NCI-H510A (cell line): ENCODE measurements at places on chromosomes 2 and 18.

DNA sequence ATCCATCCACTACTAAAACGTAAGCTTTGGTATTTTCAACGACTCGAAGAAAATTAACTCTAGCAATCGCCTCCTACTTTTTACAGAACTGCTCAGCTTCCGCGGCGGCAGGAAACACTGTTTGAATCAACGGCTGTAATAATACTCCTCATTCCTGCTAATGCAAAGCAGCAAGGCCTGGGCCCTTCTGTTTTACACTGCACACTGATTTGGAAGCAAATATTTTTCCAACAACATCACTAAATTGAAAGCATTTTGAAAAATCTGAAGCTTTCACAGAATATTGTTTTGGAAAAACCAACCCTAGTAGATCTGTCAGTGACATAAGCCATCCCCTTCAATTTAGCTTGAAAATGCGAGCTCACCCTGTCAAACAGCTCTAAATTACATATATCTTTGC, 261.2 kb downstream of the TXNL1 start:
- no peak for DNase-seq

DNA sequence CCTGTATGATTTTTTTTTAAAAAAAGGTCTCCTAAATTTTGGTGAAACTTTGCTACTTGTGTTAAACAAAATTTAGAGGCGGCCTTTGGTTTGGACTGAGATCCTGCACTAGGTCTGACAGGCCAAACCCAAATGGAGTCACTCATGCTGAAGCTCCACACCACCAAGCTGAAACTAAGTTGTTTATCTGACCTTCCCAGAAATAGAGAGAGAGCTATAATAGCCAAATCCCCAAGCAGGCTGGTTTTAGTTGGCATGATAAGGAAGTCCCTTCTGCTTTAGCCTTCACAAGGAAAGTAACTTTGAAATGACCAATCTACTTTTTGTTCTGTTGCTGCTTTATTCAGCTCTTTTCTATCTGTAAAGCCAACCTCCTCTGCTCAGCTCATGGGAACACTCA, 17.1 kb upstream of the THUMPD2 start:
- DNase-seq = no peak

DNA sequence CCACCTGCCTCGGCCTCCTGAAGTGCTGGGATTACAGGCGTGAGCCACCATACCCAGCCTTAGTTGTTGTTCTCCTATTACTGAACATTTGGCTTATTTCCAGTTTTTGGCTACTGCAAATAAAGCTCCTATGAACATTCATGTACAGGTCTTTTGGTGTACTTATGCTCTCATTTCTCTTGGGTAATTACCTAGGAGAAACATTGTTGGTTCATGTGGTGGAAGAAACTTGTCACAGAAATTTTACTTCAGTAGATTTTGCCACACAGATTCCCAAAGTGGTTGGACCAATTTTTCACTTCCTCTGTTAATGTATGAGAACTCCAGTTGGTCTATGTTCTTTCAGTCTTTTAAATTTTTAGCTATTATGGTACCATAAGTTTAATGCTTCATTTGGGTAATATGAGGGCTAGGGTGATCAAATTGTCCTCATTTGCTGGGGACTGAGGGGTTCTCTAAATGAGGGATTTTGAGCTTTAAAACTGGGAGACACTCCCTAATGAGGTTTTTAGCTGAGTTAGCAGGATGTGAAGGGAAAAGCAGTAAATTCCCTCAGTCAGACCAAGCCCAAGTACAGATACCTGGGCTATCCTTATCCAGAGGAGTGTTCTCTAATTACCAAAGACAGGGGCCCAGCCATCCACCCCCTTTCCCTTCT, 33.9 kb downstream of the MTA3 start:
- DNase-seq = no peak

- DNase-seq = no peak
Measured at GRCh38 chr18:42064109-42064508, 109.1 kb downstream of the PIK3C3 start.

DNA sequence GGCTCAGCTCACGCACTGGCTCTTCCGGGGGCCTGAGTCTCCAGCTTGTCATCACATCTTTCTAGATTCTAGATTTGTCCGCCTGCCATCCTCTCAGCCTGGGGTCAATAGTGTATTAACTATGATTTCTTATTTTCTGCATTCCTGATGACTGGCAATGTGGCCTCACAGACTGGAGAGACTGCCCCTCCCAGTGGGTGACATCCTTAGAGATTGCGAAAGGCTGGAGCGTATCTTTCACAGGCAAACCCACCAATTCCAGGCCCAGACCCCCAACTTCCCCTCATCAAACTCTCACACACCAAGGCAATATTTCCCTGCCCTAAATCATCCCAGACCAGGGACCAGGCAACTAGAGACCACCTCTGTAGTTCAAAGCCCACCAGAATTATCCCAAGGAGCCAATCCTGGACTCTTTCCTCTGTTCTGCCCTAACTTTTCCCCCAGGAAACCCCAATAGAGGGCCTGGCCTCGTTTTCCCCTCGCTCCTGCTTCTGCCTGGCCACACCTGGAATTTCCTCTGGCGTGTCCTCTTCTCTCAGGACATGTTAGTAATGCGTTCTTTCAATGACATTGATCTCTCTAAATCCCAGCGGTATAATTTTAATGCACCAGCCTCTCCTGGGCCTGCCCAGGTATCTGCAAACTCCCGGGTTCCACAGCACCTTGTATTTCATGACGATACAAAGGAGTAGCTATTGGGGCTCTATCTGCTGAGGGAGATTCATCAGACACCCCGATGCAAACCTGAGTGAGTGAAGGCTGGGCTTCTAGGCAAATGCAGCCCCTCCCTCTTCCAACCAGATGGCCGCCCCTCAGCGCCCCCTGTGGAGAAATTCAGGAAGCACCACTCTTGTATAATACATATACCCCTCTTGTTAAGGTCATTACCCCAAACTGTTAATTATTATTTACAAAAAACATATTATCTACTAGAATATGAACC, 2.4 kb upstream of the KCNF1 start:
- DNase-seq = no peak

- no peak for DNase-seq
Measured at GRCh38 chr2:19250906-19251305, 107.5 kb downstream of the OSR1 start.

GRCh38 chr2:16118611-16119590, 178.6 kb downstream of the MYCN start:
- no peak for DNase-seq

- no peak for DNase-seq
Measured at GRCh38 chr2:23419171-23420090, 34.5 kb downstream of the KLHL29 start.

GRCh38 chr2:118223992-118224894, 136.0 kb downstream of the INSIG2 start:
- DNase-seq = no peak

DNA sequence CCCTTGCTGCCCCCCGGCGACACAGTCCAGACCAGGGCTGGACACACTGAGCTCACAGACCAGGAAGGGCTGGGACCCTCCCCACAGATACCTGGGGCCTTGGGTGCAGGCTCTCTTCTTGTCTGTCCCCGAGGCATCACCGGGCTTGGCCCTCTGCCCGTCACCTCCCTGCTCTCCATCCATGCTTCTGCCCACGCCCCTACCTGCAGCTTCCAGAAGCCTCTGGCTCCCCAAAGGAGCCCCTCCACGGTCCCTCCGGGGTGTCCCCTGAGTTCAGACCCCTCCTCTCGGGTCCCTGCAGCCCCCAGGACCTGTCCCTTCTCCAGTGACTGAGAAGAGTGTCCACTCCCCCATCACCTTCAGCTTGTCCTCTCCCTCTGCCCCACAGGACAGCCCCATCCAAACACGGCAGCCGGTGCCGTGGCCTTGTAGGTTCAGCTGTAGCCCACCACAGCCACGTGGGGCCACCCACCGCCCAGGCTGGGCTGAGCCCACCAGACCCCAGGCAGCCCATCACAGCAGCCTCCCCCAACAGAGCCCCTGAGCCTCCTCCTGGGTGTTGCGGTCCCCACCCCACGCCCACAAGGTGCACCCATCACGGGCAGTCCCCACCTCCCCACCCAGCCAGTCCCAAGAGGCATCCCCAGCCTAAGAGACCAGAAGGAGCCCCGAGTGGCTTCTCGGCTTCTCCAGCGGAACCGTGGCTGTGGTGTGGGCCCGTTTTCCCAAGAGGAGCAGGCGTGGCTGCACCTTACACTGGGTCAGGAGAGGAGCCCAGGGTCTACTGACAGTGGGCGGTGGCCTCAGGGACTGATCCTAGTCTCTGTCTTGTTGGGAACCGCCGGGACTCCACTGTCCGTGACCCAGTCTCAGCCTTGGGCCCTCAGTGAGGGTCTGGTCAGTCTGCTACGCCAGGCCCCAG, 53.1 kb downstream of the RAMP1 start:
- DNase-seq = no peak

- no peak for DNase-seq
Measured at GRCh38 chr2:208025814-208026184, 472 bp upstream of the PLEKHM3 start.

DNA sequence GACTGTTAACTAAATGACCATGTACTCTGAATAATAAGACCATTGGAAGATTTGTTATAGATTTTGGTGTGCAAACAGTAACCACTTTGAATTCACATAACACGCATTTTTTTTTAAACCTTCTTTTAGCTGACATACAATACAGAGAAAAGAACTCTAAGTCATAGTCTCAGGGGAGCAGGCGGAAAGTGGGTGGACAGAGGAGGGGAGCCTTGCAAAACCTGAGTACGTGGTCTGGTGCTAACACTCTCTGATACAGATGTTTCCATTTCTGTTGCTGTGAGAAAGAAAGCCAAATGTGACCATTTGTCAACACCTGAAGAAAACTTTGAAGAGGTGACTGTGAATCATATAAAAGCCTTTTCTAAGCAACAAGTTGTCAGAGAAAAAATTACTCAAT, 151.8 kb upstream of the GCFC2 start:
- no peak for DNase-seq

DNA sequence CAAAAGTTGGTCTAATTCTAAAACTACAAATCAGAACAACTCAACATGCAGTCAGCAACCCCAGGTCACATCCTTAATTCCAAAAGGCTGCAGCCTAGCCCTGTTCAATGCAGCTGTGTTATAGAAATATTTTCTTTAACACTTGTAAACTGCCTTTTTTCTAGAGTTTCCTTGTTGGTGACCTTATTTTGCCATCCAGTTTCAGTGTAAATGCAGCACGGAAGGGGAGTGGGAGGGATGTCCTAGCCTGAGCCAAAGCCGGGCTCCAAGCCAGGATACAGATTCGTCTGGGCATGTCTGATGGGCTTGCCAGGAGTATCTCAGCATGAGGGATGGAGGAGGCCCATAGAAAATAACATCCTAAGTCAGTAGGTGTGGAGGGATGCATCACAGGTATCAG, 17.7 kb upstream of the SP3 start:
- peak; percentile 37 for DNase-seq

DNA sequence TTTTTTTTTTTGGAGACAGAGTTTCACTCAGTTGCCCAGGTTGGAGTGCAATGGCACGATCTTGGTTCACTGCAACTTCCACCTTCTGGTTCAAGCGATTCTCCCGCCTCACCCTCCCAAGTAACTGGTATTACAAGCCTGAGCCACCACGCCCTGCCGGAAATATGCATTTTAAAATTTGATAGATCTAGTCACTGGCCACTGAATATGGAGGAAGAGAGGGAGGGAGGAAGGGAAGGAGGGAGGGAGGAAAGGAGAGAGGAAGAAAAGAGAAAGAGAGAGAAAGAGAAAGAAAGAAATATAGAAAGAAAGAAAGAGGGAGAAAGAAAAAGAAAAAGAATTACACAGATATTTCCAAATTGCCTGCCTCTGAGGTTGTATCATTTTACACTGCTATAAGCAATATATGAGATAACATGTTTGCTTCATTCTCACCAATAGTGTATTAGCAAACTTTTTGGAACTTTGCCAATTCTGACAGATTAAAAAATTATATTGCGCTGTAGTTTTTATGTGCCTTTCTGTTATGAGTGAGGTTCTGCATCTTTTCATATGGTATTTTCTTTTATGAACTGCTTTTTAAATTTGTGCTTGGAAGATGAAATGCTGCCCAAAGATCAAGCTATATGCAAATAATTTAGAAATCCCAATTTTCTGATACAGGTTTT, 161.2 kb upstream of the MAP3K20 start:
- no peak for DNase-seq

GRCh38 chr18:9684881-9685614, 23.1 kb upstream of the RAB31 start:
- DNase-seq = no peak

DNA sequence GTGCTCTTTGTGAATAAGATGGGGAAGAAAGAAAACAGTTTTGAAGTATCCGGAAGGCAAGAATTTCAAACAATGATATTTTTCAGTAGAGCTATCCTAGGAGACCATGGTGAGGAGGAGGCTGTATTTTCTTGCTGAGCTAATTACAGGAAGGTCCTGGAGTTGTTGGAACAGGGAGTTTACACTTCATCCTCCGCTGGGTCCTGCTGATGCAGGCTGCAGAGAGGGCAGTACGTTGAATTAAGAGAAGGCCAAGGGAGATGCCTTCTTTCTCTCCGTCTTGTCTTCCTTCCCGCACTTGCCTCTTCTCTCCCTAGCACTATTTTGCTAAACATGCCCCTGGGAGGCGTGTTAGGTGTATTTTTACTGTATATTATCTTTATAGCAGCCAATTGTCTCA, 60.0 kb upstream of the EDAR start:
- DNase-seq = no peak

GRCh38 chr18:50276452-50276851, 4.9 kb downstream of the MBD1 start:
- DNase-seq = no peak

- peak; percentile 52 for DNase-seq
Measured at GRCh38 chr2:59734743-59735142, 818.7 kb downstream of the BCL11A start.

GRCh38 chr2:205245001-205245400, 437.3 kb upstream of the NRP2 start:
- no peak for DNase-seq

DNA sequence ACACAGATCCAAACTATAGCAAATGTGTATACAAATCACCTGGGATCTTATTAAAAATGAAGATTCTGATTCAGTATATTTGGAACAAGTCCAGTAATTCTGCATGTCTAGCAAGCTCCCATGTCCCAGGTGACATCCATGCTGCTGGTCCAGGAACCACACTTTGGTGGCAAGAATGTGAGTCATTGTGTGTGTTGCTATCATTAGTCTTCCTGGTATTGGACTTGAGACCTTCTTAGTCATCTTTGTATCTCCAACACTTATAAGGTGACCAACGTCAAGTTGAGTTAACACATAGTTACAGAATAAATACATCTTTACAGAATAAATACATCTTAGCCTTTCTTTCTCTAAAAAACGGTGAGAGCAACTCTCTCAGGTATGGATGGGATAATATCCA, 107.9 kb upstream of the NDUFV2 start:
- DNase-seq = no peak

DNA sequence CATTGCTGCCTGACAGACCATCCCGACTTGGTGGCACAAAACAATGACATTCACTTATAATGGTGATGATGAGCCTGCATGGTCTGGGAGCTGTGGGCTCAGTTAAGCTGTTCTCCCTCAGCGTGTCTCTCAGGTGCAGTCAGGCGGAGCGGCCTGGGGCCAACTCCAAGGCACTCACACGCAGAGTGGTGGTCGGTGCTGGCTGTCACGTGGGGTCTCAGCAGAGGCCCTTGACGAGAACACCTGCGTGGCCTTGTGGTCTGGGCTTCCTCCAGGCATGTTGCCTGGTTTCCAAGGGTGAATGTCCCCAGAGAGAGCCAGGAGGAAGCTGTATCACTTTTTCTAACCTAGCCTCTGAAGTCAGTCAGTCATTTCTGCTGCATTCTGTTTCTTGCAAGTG, 29.8 kb downstream of the ARMC9 start:
- peak; percentile 64 for DNase-seq
